NCI-H1694 (cell line): ENCODE measurements at places on chromosomes 4 and X.

DNA sequence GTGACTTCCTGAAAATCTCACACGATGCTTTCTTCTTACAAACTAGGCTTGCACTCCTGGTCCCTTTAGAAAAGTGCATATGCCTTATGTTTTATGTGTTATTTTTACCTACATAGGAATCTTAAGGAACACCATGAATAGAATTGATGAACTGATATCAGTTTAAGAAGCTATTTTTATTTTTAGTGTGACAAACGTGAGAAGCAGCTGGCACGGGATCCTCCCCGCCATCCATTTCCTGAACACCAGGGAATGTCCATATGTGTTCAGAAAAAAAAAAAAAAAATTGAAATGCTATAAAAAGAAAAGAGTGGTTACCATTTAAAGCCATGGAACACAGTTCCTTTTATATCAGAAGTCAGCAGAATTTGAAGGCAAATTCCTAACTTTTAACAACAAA lies 1096.1 kb upstream of the PRKX start:
- no peak for DNase-seq

DNA sequence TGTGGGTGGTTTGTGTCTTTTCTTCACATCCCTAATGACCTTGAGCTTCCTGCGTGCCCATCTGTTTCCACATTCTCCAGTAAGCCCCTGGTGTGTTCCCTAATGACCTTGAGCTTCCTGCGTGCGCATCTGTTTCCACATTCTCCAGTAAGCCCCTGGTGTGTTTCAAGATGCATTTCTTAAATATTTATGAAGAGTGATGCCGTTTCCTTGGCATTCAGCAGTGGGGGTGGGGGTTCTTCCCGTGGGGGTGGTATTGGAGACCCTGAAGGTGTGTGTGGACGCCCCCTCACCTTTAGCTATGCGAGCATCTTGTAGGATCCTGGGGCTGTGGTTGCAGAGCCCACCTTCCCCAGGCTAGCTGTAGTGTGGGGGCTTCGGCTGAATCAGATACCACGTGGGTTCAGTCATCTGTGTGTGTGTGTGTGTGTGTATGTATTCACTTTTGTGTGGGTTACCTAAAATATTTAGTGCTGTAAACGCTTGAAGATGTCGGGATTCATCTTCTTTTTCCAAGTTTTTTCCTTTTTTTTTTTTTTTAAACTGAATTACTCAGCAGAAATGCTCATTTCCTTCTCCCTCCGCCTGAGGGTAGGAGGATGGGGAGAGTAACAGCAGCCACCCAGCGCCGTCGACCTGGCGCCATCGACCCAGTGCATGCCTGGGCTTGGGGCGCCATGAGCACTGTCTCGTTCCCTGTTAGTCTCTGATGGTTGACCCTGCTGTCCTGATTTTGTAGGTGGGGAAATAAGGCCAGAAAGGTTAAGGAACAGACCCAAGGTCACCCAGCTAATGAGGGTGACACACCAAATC lies 9.9 kb downstream of the NSG1 start:
- DNase-seq, result no peak

- DNase-seq, result peak; percentile 81
These were observed 50.9 kb downstream of the IDS start for GRCh38 chrX:149453906-149454822.

- no peak for DNase-seq
These were observed 35.2 kb downstream of the AFF2 start for GRCh38 chrX:148535639-148536038.

DNA sequence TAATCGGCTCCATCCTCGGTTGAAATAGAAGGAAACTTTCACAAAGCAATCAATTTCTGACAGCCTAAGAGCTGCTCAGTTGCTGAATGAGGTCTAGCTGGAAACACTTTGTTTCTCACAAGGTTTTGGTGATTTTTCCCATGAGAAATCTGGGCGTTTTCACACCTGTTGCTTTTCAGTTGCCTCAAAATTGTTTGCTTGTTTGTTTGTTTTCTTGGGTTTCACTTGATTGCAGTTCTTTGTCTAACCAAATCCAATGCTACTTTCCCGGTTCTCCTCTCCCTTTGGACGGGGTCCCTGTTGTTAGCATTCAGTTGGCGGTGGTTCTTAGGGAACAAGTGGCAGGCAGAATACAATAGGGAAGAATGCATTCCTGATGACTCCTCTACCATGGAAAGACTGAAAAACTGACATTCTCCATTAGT lies 135.5 kb downstream of the PALLD start:
- DNase-seq, result no peak

DNA sequence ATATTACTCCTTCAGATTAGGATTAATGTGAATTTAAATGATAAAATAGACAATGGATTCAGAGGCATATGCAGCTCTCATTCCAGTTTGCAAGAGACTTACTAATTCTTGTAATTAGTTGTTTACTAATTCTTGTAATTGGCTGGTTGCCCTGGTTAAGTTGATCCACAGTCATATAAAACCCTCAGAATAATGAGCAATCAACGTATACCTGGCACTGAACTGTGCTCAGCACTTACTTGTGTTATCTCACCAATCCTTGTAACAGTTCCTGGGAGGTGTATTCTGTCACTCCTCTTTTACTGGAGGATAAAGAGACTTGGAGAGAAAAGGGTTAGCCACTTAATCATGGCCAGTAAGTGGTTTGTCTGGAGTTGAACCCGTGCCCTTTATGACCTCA lies 10.5 kb downstream of the HERC5 start:
- no peak for DNase-seq

DNA sequence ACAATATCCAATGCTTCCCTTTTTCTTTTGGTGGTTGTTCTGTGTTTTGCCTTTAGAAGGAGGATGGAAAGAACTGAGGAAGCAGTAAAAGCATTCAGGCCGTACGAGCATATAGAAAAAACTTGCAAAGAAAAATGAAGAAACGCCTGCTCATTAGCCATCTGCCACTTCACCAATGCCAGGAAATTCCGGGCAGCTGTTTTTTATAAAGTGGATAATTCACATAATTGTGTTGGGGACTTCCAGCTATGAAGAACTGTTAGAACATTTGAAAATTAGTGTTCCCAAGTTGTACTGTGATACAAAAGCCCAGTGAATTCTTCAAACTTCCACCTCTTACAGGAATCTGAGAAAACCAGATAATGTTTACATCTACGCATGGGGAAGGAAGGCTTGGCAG lies 11.7 kb downstream of the RELL1 start:
- DNase-seq, result peak; percentile 32

DNA sequence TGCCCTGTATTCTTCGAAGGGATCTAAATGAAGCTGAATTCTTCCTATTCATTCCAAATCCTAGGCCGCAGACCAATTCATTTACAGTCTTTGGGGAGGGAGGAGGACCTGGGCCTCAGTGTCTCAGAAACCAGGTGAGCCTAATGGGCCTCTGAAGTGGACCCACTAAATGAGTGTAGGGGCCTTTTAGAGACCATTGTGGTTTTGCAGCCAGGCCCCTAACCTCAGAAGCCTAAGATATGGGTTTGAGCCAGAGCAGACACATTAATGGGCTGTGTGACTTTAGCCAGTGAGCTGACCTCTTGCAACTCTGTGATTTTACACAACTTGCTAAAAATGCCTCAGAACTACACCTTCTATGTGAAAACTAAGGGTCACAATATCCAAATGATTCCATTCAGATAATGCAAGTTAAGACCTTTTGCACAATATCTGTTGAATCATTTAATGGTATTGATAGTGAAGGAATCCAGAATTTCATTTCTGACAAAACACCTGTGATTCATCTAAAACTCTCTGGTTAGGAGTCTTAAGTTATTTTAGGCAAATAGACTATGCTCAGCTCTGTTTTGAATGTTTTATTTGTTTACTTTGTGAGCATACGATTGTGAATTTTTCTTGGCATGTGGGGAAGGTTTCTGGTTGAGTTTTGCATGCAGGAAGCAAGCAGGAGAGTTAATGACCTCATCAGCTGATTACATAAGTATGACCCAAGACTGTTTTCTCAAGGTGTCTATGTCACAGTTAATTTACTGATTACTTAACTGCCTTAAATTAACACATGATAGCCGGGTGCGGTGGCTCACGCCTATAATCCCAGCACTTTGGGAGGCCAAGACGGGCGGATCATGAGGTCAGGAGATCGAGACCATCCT lies 75.0 kb downstream of the EVC start:
- no peak for DNase-seq

DNA sequence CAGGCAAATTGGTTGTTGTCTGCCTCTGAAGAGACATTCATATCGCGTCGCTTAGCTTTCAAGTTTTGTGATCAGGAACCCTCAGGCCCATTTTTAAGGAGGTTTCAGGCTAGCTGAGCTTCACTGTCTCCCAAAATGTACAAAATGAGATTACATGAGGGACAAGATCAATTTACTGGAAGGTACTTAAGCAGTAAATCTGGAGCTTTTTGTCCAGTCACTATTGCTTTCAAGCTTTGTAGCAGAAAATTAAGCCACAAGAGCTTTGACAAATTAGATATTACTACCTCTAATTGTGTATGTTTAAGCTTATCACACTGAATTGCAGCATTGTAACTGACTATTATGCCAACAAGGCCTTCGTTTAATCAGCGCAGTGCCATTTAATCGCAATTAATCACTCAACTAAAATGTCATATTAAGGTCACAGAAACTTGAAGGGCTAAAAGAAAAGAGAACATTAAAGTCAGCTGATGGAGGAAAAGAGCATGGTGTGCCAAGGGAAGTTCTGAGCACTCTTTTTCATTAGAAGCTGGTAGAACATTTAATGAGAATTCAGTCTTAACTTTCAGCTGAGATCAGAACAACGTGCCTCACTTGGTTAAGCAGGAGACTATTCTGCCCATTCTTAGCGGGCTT lies 353.0 kb downstream of the FBXO8 start:
- no peak for DNase-seq

GRCh38 chr4:24858550-24858949 lies 54.3 kb downstream of the CCDC149 start:
- no peak for DNase-seq

DNA sequence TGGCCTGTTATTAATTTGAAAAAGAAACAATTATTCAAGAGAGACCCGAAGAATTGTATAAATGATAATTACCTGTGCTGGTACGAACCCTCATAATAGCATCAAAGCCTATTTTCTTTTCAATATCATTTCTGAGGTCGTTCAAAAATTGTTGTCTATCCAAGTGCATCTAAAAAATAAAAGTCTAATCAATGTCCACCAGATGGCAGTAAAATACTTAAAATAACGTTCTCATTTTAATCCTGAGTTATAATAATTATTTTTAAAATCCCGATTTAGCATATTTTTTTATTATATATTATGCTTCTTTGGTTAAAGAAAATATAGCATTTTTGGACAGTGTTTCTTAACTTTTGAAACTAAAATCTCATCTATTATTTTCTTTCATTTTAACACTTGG lies 55.7 kb downstream of the METTL14 start:
- peak; percentile 44 for DNase-seq

- DNase-seq, result no peak
These were observed 57.8 kb downstream of the SCFD2 start for GRCh38 chr4:53307819-53308780.

DNA sequence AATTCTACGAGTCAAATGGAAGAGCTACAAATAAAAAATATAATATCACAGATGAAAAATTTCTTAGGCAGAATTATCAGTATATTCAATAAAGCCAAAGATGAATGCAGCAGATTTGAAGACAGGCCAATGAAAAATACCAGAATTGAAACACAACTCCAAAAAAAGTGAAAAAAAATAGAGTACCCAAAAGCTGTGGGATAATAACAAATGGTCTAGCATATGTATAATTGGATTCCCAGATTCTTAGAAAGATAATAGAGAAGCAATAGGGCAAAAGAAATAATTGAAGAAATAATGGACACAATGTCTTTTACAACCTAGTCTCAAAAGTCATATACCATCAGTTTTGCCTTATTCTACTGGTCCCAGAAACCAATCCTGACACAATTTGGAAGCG lies 4.4 kb downstream of the ANAPC10 start:
- DNase-seq, result no peak

GRCh38 chr4:177403746-177404145 lies 38.5 kb downstream of the AGA start:
- no peak for DNase-seq

DNA sequence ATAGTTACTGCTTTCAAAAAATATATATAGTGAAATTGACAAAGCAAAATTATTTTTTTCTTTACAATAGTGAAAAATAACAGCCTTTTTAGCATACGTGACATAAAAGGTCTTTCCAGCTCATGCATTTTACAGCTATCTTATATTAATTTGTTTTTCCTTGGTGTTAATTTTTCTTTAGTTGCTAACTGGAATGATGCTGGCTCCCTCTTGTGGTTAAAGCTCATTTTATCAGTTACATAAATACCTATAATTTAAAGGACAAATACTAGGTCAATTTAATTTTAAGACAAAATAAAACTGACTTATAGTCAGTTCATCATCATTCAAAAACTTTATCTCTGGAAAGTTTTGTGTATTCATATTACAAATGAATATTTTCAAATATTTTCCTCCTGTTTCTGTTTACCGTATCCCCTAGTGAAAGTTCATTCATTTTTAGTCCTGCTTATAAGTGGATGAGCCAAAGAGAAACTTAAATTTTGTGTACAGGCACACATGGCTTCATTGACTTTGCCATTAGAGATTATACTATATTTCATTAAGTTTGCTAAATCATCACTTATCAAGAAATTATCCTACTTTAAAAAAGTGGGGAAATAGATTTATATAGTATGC lies 9.9 kb upstream of the ANAPC4 start:
- DNase-seq, result peak; percentile 54

- DNase-seq, result no peak
These were observed 804 bp downstream of the OSTC start for GRCh38 chr4:108651014-108651791.

GRCh38 chr4:62822306-62822705 lies 1586.9 kb downstream of the TECRL start:
- DNase-seq, result peak; percentile 7

GRCh38 chr4:40473578-40474388 lies 138.7 kb downstream of the CHRNA9 start:
- DNase-seq, result no peak

GRCh38 chr4:164949448-164950143 lies 27.9 kb downstream of the TRIM61 start:
- DNase-seq, result no peak

DNA sequence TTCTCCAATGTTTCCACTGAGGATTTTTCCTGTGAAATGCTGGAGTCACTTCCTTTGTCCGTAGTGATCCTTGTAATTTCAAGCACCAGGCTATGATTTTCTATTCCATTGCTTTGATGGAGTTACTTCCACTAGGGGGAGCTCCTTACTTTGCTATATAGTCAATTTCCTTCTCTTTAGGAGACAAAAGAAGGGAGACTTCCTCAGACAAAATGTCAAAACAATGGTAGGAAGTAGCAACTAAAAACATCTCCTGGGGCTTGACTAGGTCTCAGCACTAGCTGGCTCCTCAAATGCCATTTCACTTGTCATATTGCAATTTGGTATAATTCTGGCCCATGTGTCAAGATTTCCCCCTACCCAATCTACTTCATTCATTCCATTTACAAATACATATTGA lies 24.1 kb downstream of the ZCCHC12 start:
- DNase-seq, result peak; percentile 72

- DNase-seq, result no peak
These were observed 24.2 kb downstream of the MID2 start for GRCh38 chrX:107849747-107850421.

- no peak for DNase-seq
These were observed 897.2 kb upstream of the INTU start for GRCh38 chr4:126735294-126736132.

GRCh38 chrX:49272421-49272820 lies 2.8 kb downstream of the PPP1R3F start:
- DNase-seq, result no peak
